ENCODE measurements at places on chromosomes 4 and X.

DNA sequence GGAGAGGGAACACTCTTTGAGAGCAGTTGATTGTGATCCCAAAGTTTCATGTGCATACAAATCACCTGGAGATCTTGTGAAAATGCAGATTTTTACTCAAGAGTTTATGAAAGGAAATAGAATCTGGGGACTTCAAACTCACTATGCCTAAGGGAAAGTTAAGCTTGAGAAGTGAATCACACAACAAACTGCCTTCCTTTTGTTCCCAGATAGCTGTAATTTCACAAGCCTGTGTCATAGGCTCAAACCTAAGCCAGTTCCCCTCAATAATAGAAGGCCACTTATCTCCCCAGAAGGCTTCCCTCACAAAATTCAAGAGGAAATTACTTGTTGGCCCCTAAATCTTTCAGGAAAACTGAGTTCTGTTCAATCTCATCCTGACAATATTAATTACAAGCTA, 132.8 kb upstream of the MAGEB16 start:
- no peak for DNase-seq

DNA sequence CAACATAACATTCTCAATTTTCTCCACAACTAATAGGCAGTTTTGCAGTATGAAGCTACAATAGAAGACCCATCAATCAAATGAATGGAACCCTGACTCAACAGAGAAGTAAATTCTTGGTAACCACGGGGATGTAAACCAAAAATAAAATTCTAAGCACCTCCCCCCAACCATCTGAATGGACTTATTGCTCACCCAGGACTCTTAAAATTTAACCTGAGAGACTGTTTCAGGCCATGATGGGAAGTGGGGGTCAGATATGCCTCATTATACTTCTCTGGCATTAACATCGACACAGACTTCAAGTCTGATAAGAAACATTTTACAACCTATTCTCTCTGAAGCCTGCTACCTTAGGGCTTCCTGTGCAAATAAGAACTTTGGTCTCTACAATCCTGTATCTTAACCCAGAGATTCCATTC, 620.9 kb downstream of the TLL1 start:
- peak; percentile 14 for DNase-seq

DNA sequence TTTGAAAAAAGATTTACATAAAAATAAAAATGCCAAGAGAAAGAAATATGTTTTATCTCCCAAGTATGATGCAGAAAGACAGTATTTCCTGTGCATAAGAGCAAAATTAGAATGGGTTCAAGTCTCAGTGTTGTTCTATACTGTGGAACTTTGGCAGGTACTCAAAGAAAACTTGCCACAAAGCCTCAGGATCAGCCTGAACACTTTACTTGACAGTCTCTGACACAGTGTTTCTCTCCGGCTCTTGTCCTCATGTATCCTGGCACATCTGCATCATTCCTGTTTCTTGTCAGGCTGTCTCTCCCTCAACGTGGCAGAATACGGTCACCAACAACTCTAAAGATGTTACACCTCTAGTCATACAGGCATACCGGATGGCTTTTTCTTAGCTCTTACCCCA, 273.7 kb downstream of the ARHGAP24 start:
- peak; percentile 68 for DNase-seq

DNA sequence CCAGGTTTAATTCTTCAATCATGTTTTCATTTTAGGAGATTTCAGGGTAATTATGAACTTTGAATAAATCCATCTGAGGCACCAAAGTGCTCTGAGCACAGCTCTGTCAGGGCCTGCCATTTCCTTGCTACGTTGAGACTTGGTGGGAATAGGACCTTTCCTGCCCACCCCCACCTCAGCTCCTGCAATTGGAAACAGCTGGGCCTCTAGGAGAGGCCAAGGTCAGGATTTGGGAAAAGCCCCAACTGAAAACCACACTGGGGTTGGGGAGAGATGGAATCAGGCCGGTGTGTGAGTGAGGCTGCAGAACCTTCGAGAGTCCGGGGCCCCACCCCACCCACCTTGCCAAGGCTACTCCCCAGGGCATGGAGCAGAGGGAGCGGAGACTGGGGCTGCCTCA, 212.7 kb upstream of the BCOR start:
- DNase-seq: no peak

DNA sequence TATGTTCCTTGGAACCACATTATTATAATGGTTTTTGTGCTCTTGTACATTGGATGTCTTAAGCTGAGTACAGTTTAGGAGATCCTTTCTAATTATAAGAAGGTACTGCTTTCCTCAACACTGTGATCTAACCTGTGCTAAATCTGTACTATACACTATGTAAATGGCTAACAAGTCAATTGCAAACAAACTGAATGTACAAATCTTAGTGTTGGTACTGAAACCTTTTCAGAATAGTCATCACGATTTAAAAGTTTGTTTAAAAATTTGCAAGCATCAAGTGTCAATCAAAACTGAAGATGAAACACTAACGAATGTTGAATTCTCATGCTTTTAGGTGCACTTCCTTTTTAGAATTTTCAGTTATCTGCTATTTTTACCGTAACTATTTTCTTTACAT, 2090.4 kb upstream of the TENM3 start:
- no peak for DNase-seq

DNA sequence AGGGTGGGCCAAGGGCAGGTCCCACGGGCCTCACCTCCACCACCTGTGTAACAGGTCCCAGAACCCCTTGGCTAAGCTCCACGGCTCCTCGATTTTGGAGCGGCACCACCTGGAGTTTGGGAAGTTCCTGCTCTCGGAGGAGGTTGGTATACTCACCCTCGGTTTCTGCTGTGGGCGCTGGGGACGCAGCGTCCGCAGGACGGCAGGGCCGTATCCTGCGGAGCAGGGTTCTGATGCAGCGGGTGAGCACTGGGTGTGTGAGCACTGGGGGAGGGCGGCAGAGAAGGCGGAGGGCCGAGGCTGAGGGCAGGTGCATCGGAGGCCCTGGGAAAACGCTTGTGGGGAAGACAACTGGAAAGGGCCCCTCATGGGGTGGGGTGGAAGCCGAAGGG, 11.0 kb downstream of the ATP5ME start:
- no peak for DNase-seq

DNA sequence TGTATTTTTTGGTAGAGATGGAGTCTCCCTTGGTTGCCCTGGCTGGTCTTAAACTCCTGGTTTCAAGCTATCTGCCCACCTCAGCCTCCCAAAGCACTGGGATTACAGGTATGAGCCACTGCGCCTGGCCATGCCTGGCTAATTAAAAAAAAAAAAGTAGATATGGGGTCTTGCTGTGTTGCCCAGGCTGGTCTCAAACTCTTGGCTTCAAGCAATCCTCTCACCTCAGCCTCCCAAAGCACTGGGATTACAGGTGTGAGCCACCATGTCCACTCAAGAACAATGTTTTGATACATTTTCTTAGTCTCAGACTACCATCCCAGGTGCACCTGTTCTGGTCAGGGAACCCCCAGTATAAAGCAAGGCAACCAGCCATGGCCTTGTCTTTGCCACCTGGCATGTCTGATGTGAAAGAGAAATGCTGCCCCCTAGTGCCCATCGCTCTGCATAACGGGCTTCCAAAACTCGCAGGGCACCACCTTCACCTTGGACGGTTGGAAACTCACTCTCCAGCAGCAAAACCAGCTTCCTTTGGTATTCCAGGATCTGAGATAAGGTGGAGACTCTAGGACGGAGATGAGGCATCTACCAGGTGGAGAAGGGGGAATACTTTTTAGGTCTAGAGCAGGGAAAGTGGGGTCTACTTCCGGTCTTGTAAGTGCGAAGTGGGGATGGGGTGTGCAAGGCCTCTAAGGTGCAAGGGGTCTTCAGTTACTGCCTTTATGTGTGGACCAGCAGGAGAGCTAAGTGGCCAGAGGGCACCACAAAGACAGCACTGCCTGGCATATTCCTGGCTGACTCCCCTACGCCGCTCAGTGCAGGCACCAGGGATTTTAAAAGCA, 47.7 kb upstream of the AFAP1 start:
- peak; percentile 84 for DNase-seq
